ENCODE measurements at places on chromosomes 3 and 15. TPM values are rescaled to one million over a fixed set of nuclear protein-coding genes. Genes with fewer than 3 reads are reported as not detected.

Gene ST3GAL6
- total RNA-seq: 27.3 TPM

Gene SLCO2A1
- total RNA-seq: 13.5 TPM

Gene MRPL46
- total RNA-seq: 63.4 TPM

Gene IL16
- 3.3 TPM for total RNA-seq

GRCh38 chr15:86773736-86774135, 694.1 kb downstream of the AGBL1 start:
- no peak overlapping the region for H3K4me3 ChIP-seq
- H3K27ac ChIP-seq: no peak overlapping the region
- no peaks in the 10 kb centered on the region for H3K4me1 ChIP-seq
- DNase-seq: no peak
- H3K27me3 ChIP-seq: no peaks in the 10 kb centered on the region

GRCh38 chr15:91520850-91521249, 332.7 kb upstream of the SLCO3A1 start:
- H3K27me3 ChIP-seq: no peaks in the 10 kb centered on the region
- H3K4me3 ChIP-seq: no peak overlapping the region
- no peak overlapping the region for H3K27ac ChIP-seq
- H3K4me1 ChIP-seq: peaks cover 9% of the 10 kb centered on the region
- no peak for DNase-seq

DNA sequence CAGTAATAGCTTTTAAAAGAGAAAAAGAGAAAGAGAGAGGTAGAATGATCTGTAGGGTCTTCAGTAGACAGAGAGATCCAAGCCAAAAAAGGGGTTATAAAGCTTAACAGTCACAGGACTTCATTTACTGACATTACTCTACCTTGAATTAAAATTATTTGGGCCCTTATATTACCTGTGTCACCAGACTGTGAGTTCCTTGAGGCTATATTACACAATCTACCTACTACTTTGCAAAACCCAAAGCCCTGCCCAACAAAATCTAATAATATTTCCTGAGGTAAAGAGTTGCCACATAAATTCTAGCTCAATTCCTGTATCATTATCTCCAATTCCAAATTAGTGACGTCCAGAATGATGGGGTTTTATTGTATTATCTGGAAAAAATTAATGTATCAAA, 1.9 kb downstream of the UBR1 start:
- no peak overlapping the region for H3K27ac ChIP-seq
- DNase-seq: no peak

- no peak overlapping the region for H3K4me3 ChIP-seq
- H3K27me3 ChIP-seq: peaks cover 3% of the 10 kb centered on the region
- no peaks in the 10 kb centered on the region for H3K4me1 ChIP-seq
- H3K27ac ChIP-seq: no peak overlapping the region
- H3K36me3 ChIP-seq: no peaks in the 10 kb centered on the region
These were observed 86.8 kb downstream of the CYP19A1 start for GRCh38 chr15:51251556-51251955.

GRCh38 chr3:71578054-71578751, 5.3 kb downstream of the FOXP1 start:
- no peak overlapping the region for H3K27ac ChIP-seq
- peaks cover 10% of the 10 kb centered on the region for H3K36me3 ChIP-seq
- H3K4me3 ChIP-seq: no peak overlapping the region
- DNase-seq: no peak

DNA sequence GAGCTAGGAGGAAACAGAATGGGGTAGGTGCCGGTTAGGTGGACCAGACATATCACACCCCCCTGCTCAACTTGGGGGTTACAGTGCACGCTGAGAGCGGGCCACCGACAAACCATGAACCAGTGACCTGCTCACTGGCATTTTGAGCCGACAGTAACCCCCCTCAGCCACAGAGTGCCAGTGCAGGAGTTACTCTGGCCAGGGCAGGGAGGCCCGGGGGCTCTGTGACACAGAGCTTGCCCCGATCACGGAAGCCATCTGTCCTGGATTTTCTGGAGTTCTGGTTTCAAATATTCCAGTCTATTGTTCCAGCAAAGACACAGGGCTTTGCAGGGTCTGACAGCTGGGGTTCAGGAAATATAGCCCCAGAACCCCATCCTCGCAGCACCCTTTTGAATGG, 225.2 kb downstream of the VPS13C start:
- no peaks in the 10 kb centered on the region for H3K27me3 ChIP-seq
- DNase-seq: no peak
- H3K4me1 ChIP-seq: no peaks in the 10 kb centered on the region

DNA sequence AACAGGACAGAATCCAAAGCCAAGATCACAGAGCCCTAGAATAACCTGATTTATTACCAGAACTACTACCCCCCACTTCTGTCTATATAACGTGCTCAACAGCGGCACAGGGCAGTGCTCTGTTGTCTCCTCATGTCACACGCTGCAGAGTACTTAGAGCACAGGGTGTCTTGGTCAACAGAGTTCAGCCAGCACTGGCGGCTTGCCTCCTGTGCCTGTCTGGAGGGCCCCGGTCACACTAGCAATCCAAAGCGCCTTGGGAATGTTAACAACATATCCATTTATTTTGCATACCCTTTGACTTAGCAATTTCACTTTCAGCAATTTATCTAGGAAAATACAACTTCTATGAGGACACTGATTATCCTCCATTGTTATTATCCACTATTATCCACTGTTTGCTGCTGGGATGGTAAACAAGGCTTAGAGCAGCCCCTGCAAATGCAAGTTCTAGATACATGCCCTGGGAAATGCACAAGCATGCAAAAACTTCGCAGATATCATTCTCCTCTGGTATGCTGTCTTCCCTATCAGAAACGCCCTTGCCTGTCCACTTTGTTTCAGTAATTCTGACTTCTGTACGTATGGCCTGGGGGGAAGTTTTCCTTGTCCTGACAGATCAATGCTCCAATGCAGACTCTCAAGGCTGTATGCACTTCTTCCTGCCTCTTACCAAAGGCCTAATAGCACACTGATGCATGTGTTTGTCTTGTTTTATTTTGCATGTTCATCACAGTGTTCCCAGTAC, 86.2 kb upstream of the OCA2 start:
- H3K4me3 ChIP-seq: no peak overlapping the region
- H3K27ac ChIP-seq: no peak overlapping the region
- H3K36me3 ChIP-seq: peaks cover 95% of the 10 kb centered on the region
- peak; percentile 36 for DNase-seq
- H3K4me1 ChIP-seq: no peaks in the 10 kb centered on the region
- H3K27me3 ChIP-seq: no peaks in the 10 kb centered on the region

DNA sequence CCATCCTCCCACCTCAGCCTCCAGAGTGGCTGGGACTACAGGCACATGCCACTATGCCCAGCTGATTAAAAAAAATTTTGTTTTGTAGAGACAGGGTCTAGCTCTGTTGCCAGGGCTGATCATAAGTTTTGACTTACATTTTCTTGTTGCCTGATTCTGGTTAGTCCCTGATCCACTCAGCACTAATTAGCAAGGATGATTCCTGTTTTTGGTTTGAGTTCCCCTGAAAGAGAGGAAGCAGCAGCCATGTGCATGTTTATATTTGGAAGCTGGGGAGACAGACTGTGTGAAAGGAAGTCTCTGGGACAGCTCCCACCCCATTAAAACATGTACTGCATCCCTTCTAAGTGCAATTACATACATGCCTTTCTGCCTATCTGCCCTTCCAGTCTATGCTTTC, 3.6 kb upstream of the NCK1 start:
- peak overlapping the region; percentile 67 for H3K27ac ChIP-seq
- H3K36me3 ChIP-seq: no peaks in the 10 kb centered on the region
- H3K27me3 ChIP-seq: no peaks in the 10 kb centered on the region
- no peak for DNase-seq

- H3K36me3 ChIP-seq: no peaks in the 10 kb centered on the region
- no peak overlapping the region for H3K4me3 ChIP-seq
- no peak overlapping the region for H3K27ac ChIP-seq
- no peaks in the 10 kb centered on the region for H3K4me1 ChIP-seq
- H3K27me3 ChIP-seq: peaks cover 33% of the 10 kb centered on the region
These were observed 234.3 kb downstream of the TLE3 start for GRCh38 chr15:69863446-69863845.

DNA sequence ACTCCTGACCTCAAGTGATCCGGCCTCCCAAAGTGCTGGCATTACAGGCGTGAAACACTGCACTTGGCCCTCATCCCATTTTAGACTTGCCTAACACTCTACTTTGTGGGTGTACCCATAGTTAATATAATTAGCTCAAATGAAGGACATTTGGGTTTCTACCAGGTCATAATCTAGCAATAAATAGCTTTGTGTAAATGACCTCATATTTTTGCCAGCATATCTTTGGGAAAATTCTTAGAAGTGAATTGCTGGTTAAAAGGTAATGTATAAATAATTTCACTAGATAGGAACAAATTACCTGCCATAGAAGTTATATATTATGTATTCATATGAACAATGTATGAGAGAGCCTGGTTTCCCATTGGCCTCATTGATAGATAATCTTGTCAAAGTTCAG, 206.0 kb downstream of the DIPK2A start:
- H3K4me1 ChIP-seq: no peaks in the 10 kb centered on the region
- no peaks in the 10 kb centered on the region for H3K27me3 ChIP-seq
- no peaks in the 10 kb centered on the region for H3K36me3 ChIP-seq
- H3K4me3 ChIP-seq: no peak overlapping the region

GRCh38 chr3:100183608-100184125, 69.4 kb upstream of the FILIP1L start:
- peaks cover 29% of the 10 kb centered on the region for H3K4me1 ChIP-seq
- H3K36me3 ChIP-seq: no peaks in the 10 kb centered on the region
- H3K27ac ChIP-seq: peak overlapping the region; percentile 15
- no peaks in the 10 kb centered on the region for H3K27me3 ChIP-seq
- DNase-seq: no peak
- no peak overlapping the region for H3K4me3 ChIP-seq

DNA sequence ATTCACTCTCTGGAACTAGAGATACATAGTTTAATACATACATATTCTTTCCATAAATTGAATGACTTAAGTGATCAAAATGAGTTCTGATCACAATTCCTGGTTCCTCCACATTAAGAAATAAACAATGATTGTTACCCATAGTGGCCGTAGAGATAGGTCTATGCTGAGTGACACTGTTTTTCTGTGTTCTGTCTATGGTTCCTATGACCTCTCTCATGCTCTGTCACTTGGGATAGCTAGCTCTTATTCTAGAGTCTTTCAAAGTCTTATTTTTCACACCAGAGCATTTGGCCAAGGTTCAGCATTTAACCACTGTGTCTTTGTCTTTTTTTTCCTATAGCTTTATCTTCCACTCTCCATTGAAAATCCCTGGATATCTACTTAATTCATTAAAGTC, 132.4 kb downstream of the GOLGA6L6 start:
- no peak overlapping the region for H3K4me3 ChIP-seq
- H3K36me3 ChIP-seq: no peaks in the 10 kb centered on the region
- H3K27ac ChIP-seq: no peak overlapping the region
- no peak for DNase-seq
- H3K4me1 ChIP-seq: no peaks in the 10 kb centered on the region

- H3K4me1 ChIP-seq: no peaks in the 10 kb centered on the region
- H3K27me3 ChIP-seq: no peaks in the 10 kb centered on the region
- H3K27ac ChIP-seq: no peak overlapping the region
- H3K36me3 ChIP-seq: no peaks in the 10 kb centered on the region
These were observed 123.5 kb downstream of the RPLP1 start for GRCh38 chr15:69576035-69576526.
